ENCODE measurements at places on chromosomes 5 and 9.

DNA sequence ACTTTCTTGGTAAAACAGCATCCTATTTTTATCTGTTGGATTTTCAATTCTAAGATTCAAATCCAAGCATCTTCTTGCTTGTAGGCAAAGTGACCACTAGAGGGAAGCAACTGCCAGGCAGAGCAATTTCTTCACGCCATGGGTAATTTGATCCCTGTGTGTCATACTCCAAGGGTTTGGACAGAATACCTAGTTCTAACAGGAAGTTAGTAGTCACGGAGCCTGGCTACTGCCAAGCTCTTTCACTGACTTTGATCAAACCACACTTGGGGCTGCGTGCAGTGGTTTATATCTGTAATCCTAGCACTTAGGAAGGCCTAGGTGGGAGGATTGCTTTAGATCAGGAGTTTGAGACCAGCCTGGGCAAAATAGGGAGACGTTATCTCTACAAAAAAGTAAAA, 473.6 kb upstream of the TNC start:
- DNase-seq = no peak

- DNase-seq = no peak
These were observed 88.1 kb downstream of the KDM4C start for GRCh38 chr9:6845880-6846279.

- no peak for DNase-seq
These were observed 928 bp upstream of the SELENOP start for GRCh38 chr5:42812620-42813019.

DNA sequence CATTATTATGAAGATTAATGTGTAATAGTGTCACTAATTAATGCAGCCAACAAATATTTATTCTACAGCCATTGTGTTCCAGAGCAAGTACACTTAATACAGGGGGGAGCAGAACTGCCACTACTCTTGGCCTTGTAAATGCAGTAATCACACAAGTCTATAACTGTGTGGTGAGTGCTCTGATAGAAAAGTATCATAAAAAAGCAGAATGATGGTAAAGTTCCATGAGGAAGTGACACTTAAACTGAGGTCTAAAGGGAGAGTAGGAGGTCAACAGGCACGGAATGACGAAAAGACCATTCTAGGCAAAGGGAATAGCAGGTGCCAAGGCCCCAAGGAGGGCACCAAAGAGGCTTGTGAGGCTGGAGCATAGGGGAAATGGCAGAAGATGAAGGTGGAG, 142.9 kb downstream of the OSTF1 start:
- no peak for DNase-seq

- no peak for DNase-seq
These were observed 125.5 kb downstream of the GABRB2 start for GRCh38 chr5:161421067-161421466.

GRCh38 chr5:69048230-69048629, 45.6 kb upstream of the SLC30A5 start:
- no peak for DNase-seq

DNA sequence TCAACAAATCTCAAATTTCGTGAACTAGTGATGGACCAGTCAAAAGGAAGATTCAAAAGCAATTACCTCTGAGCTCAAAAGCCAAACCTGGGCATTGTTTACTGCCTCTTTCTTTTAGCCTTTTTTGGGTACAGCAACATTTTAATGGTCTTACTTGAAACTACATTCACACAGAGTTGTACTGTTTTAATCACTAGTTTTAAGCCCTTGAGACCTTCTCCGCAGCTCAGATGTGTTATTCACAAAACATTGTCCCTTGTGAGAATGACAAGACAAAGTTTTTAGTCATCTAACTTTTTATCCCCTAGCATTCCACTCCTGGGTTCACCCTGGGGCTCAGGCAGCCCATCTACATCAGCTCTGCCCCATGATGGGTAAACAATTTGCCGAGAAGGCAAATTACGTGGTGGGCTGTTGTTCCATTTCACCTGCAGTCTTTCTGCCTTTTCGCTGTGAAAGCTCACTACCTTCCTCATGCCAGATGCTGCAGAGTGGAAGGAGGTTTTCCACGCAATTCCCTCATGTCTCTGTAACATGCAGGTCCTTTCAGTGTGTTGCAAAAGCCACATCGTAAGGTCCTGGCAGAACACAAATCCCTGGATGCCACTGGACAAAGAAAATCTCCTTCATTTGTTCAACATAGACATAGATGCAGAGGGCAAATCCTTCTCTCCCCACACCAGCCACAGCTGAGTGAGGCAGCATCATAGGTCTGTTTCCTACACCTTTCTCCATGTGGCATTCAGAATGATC, 175.7 kb downstream of the EBF1 start:
- no peak for DNase-seq

DNA sequence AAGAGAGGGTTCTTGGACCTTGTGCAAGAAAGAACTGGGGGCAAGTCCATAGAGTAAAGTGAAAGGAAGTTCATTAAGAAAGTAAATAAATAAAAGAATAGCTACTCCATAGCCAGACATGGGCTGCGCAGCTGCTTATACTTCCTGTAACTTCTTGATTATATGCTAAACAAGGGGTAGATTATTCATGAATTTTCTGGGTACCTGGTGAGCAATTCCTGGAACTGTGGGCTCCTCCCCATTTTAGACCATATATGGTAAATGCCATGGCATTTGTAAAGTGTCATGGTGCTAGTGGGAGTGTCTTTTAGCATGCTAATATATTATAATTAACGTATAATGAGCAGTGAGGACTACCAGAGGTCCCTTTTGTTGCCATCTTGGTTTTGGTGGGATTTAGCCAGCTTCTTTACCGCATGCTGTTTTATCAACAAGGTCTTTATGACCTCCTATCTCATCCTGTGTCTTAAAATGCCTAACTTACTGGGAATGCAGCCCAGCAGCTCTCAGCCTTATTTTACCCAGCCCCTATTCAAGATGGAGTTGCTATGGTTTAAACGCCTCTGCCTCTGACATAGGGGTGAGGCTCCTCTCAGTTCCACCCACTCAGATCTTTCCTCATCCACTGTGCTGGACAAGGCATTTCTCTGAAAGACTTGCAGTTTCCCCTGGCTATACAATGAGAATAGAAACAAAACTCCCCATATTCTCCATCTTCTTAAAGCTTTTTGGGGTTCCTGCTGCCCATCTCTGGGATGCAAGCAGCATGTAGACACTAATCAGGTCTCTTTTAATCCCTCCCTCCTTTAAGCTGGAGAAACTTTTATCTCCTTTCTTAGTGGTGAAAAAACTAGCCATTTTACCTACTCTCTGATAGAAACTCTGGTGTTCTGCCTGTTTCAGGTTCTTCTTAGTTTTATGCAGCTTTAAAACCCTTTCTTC, 91.2 kb downstream of the ARRDC3 start:
- no peak for DNase-seq

- DNase-seq = no peak
These were observed 19.8 kb downstream of the EXOSC2 start for GRCh38 chr9:130713286-130713960.

- no peak for DNase-seq
These were observed 37.1 kb downstream of the MAP3K1 start for GRCh38 chr5:56852228-56853000.

DNA sequence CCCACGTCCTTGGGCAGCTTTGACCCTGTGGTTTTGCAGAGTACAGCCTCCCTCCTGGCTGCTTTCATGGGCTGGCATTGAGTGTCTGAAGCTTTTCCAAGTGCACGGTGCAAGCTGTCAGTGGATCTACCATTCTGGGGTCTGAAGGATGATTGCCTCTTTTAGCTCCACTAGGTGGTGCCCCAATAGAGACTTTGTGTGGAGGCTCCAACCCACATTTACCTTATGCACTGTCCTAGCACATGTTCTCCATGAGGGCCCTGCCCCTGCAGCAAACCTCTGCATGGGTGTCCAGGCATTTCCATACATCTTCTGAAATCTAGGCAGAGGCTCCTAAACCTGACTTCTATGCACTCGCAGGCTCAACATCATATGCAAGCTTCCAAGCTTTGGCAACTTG, 644.2 kb upstream of the CDH9 start:
- no peak for DNase-seq

GRCh38 chr5:58919833-58920232, 337.0 kb downstream of the RAB3C start:
- no peak for DNase-seq

GRCh38 chr5:74028976-74029375, 403.0 kb downstream of the ARHGEF28 start:
- no peak for DNase-seq

- no peak for DNase-seq
These were observed 165.1 kb upstream of the SLC30A5 start for GRCh38 chr5:68928617-68929302.
